ENCODE measurements at places on chromosomes 6 and 20.

DNA sequence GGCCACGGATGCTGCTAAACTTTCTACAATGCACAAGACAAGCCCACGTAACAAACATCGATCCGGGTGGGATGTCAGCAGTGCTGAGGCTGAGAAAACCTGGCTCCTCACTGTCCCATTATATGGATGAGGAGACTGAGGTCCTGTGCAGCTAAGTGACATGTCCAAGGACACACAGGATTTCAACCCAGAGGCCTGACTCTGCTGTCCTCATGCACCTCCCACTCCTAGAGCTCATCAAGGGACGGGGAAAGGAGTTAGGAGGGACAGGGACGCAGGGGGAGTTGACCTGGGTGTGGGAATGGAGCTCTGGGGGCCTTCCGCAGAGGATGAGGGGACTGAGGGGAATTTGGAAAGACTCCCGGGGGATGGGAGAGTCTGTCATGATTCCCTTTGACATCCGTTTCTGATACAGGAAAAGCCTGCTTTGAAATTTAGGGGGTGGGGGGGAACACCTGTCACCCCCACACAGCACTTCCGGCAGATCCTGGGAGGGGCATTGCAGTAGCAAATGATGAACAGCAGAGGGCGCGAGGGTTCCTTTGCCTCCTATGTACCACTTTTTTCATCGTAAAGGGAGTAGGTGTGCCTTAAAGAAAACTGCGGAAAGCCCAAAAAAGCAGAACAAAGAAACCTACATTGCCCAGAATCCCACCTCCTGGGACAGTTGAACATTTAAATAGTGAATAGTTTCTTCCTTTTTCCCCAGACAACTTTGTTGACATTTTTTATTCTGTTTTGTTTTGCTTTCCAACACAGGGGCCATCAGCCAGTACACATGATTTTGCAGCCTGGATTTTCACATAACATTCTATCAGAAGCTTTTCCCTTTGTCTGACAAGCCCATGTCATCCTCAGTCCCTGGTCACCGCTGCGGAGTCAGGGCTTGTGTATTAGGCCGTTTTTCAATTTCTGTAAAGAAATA lies 48.6 kb downstream of the SLC2A10 start:
- DNase-seq, result peak; percentile 71

DNA sequence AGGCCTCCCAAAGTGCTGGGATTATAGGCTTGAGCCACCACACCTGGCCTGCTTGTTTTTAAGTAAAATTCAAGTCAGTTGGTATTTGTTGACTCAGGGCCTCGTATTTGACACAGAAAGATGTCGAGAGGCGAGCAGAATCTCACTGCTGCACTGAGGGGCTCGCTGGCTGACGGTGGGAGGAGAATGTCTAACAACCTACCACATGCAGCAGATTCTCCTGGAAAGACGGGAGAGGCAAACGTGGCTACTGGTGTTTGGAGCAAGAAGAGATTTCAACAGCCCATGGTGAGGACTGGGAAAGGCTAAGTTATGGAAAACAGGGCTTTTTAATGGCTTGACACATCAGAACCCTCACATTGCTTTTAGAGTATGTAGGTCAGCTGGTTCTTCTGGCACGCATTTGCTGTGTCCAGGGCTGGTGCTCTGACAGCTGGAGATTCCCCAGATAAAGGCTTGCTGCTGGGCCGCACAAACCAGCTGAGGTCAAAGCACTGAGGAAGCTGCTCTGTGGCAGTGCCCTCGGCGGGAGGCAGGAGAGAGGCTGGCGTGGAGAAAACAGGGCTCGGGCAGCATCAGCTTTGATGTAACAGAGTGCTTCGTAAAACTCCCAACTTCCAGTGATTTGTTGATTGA lies 84.2 kb upstream of the FRMD1 start:
- no peak for DNase-seq

DNA sequence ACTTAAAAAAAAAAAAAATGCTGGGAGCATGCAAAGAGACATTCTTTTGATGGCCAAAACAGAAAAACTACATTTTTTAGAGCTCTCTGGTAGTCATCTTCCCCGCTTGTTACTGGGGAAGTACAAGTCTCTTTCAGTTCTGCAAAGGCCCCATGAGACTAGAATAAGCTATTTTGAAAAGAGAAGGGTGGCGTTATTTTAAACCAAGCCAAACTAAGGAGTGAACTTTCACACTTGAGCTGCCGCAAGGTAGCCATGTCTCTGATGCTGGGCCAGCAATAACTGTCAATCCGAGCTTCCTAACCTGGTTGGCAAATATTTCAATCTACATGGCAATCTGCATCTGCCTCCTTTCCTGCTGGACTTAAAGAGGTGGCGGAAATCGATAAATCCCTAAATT lies 96.7 kb downstream of the L3MBTL3 start:
- DNase-seq, result no peak

DNA sequence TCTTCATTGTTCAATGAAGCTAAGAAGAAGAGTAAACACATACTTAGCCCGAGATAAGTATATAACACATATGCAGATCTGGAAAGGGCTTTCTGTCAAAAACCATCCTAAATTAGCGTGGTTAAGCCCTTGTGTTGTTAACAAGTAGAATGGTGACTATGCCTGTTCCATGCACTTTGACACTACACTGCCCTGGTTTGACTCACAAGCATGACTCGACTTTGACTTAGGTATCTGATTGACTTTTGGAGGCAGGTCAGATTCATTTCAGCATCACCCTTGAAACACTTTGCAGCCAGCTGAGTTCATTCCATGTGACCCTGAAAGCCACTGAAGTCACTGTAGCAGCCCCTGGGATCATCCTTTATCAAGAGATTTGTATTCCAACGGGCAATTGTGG lies 239.8 kb downstream of the TBX18 start:
- DNase-seq, result no peak

- no peak for DNase-seq
Observed at GRCh38 chr6:162032620-162033019, 694.9 kb downstream of the PRKN start.

GRCh38 chr6:148608199-148608951 lies 138.5 kb upstream of the UST start:
- DNase-seq, result no peak

DNA sequence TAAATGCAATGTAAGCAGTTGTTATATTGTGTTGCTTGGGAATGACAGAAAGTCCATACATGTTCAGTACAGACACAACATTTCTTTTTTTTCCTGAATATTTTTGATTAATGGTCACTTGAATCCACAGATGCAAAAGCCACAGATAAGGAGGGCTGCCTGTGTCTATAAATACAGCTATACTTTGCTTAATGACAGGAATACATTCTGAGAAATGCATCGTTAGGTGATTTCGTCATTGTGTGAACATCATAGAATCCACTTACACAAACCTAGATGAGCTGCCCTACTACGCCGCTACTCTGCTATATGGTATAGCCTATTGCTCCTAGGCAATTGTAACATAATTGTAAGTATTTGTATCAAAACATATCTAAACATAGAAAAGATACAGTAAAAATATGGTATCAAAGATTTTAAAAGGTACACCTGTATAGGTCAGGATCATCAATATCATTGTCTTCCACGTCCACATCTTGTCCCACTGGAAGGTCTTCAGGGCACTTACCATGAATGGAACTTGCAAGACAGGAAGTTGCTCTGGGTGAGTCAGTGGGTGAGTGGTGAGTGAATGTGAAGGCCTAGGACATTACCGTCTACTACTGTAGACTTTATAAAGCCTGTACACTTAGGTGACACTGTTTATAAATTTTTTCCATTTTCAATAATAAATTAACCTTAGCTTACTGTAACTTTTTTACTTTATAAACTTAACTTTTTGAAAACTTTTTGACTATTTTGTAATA lies 27.9 kb upstream of the POPDC3 start:
- DNase-seq, result no peak

DNA sequence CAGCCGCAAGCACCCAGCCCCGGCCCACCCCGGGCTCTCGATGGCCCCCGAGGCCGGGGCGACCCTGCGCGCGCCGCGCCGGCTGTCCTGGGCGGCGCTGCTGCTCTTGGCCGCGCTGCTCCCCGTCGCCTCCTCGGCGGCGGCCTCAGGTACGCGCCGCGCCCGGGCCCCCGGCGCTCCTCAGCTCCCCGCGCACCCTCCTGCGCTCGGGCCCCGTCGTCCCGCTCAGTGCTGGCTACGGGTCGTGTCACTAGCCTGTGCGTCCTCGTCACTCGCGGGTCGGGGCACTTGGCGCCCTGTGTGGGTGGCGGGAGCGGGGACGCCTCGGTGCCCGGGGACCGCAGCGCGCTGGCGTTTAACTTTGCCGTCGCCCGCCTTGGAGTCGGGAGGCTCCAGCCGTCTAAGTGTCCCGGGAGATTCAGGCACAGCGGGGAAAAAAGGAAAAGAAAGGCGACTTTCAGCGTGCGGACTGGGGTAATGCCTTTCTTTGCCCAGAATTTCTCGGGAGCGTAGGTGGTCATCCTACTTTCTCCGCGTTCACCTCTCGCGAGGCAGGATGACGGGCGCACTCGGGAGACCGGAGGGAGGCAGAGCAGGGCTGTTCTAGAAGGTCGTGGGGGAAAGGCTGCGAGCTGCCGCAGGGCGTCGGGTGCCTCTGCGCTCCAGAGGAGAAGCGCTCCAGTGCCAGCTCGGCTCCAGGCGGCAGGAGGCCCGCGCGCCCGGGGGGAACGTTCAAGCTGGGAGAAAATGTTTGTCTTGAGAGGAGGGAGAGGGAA lies 545 bp downstream of the FNDC1 start:
- DNase-seq, result peak; percentile 55

- DNase-seq, result no peak
Observed at GRCh38 chr6:153849072-153849779, 189.8 kb upstream of the OPRM1 start.

- no peak for DNase-seq
Observed at GRCh38 chr6:39452306-39453145, 130.0 kb upstream of the KCNK16 start.

- DNase-seq, result no peak
Observed at GRCh38 chr6:133966654-133967329, 13.8 kb downstream of the TBPL1 start.

DNA sequence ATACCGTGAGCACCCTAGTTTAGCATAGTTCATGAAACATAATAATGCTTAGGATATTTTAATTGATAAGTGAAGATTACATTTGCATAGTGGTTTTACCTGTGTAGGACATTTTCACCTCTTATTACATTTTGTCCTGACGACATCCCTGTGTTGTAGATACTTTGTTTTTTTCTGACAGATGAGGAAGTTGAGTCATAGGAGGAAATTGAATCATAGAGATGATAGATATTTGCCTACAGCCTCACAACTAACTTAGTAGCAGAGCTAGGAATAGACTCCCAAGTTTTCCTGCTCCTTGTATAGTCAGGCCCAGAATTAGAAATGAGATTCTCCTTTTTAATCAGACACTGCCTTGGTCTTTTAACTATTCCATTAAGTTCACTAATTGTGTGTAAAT lies 100.5 kb upstream of the SUPT3H start:
- DNase-seq, result no peak
